ENCODE measurements at places on chromosomes 6 and 20.

GRCh38 chr6:137495703-137496336 is 1.6 kb upstream of the OLIG3 start:
- DNase-seq: no peak

- no peak for DNase-seq
Observed at GRCh38 chr6:6178795-6179194, 141.7 kb downstream of the F13A1 start.

DNA sequence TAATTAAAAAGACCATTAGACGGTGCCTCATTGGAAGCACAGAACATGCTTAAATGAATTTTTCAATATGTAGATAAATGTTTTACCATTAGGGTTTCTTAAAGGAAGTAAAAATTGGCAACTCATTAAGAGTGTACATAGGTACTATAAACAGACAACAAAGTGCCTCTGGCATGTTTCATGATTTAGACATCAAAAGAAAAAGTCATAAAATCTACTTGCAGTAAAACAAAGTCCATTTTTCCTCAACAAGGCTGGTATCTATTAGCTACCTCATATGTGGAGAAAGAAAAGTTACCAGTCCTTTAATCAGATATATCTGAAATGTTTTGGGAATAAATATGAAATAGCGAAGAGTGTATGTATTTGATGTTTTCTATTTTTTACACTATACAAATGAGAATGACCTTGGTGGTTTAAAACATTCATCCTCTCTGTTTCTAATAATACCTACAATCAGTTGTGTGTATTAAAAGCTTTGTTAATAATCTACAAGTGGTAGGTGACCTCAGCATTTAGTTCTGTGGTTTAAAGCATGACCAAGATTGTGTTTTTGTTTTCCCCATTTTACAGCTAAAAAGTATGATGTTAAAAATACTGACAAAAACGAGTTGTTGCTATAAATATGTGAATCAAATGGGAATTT is 87.5 kb downstream of the HDGFL1 start:
- DNase-seq: no peak

DNA sequence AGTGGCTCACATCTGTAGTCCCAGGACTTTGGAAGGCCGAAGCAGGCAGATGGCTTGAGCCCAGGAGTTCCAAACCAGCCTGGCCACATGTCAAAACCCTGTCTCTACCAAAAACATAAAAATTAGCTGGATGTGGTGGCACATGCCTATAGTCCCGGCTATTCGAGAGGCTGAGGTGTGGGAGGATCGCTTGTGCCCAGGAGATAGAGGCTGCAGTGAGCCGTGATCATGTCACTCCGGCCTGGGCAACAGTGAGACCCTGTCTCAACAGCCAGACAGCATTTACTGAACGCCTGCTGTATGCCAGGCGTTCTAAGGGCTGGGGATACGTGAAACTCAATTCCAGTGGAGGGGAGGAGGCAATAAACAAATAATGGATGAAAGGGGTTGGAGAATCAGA is 69.9 kb downstream of the ATP9A start:
- DNase-seq: no peak

GRCh38 chr6:118761645-118762044 is 110.3 kb upstream of the CEP85L start:
- DNase-seq: no peak

- no peak for DNase-seq
Observed at GRCh38 chr6:1591243-1591642, 18.5 kb upstream of the FOXC1 start.
